Colonic mucosa (tissue), 4 donors: ENCODE measurements at places on chromosomes 4 and X. TPM values are rescaled to one million over a fixed set of nuclear protein-coding genes. Genes with fewer than 3 reads are reported as not detected.

GRCh38 chr4:90495936-90496335 lies 368.7 kb downstream of the CCSER1 start:
- no peak for DNase-seq

The MAMLD1 gene
- total RNA-seq = 0.49 TPM

- DNase-seq = no peak
These were observed 32.1 kb upstream of the PAQR3 start for GRCh38 chr4:78971326-78971725.

DNA sequence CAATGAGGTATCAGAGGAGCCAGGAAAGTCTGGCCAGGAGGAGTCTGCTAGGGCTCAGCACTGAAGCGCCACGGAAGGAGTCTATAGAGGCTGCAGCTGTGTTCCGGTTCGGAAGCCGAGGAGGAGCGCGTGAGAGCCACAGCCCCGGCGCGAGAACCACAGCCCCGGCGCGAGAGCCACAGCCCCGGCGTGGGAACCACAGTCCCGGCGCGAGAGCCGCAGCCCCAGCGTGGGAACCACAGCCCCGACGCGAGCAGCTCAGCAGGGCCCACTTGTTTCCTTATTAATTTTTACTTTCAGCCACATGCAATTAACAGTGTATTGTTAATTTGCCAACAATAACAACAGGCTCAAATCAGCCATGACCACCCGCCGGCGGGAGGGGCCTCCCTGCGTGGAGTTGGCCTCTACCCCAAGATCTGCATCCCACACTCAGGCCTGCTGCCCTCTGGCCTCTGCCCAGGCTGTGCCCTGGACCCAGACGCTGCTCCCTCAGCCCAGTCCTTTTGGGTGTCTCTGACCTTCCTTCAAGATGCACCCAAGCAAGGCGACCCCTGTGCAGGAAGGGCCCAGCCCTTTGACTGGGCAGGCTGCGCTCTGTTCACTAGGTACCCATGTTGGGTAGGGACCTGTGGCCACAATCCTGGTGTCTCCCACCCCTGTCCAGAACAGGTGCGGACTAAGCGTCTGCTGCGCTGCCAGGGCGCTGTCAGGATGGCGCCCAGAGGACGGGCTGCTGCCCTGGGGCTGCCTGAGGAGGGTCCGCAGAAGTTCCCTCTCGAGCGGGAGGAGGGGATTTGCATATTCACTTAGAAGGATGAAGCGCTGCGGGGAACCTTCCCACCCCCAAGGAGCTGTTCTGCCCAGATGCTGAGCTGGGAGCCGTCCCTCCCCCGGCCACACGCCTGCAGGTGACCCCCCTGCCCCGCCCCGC lies 113.8 kb downstream of the ADRA2C start:
- DNase-seq = no peak

The TMSB15A gene
- total RNA-seq = not detected
